ENCODE measurements at places on chromosomes 12 and 14.
A peak's percentile ranks its signal among the peaks of the same experiment; 100 is the strongest.

GRCh38 chr12:120684523-120684932 lies 2.4 kb upstream of the MLEC start:
- DNase-seq, result peak; percentile 24

DNA sequence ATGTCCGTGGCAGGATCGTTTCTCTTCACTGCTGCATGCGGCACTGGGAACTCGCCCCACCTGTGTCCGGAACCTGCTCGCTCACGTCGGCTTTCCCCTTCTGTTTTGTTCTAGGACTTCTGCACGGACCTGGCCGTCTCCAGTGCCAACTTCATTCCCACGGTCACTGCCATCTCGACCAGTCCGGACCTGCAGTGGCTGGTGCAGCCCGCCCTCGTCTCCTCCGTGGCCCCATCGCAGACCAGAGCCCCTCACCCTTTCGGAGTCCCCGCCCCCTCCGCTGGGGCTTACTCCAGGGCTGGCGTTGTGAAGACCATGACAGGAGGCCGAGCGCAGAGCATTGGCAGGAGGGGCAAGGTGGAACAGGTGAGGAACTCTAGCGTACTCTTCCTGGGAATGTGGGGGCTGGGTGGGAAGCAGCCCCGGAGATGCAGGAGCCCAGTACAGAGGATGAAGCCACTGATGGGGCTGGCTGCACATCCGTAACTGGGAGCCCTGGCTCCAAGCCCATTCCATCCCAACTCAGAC lies 1.2 kb downstream of the FOS start:
- DNase-seq, result peak; percentile 89

DNA sequence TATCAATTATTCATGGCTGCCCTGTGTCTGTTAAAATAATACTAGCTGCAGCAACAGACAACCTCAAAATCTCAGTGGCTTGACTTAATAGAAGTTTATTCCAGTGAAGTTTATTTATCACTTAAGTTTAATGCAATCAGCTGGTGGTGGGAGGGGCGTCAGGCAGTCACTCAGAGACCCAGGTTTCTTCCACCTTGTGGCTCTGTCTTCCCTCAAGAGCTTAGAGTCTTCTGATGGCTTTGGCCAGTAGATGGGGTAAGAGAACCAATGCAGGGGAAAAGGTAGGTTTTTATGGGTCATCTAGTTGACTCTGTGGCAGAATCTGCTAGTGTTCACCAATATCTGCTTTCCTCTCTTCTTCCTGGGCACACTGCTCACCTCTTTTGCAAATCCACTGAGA lies 668.9 kb downstream of the AACS start:
- no peak for DNase-seq

DNA sequence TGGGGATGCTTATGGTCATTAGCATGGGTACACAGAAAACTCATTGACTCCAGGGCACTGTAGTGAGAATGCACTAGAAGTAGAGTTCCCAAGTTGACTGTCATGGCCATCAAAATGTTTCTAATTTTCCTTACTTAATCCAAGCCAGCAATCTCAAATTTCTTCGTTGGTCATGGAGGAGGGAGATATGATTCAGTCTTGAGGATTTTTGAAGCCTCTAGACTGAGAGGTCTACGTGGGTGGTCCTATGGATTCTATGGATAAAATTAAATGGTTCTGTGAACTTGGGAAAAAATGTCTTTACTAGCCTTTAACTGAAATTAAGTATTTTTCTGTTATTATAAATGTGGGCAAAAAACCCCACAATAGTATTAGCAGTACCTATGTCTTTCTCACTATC lies 508.5 kb downstream of the FUT8 start:
- DNase-seq, result no peak

DNA sequence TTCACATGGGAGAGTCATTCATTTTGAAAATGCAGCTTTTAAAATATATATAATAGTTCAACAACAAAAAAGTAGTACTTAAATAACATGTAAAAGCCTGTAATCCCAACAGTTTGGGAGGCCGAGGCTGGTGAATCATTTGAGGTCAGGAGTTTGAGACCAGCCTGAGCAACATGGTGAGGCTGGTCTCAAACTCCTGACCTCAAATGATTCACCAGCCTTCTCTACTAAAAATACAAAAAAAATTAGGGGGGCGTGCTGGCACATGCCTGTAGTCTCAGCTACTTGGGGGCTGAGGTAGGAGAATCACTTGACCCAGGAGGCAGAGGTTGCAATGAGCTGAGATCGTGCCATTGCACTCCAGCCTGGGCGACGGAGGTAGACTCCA lies 256.3 kb upstream of the RGS6 start:
- DNase-seq, result no peak

DNA sequence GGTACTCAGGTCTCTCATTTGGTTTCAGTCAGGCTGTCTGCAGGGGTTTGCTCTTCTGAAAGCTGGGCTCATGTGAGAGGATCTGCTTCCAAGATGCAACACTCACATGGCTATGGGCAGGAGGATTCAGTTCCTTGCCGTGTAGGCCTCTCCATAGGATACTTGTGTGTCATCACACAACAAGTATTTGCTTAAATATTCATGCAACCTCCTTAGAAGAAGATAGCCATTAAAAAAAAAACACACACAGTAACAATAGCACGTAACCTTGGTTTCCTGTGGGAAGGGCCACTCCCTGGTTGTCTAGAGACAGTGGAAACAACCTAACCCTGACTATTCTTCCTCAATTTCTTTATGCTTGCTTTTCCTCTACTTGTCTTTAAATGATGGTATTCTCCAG lies 31.8 kb upstream of the CLEC4E start:
- DNase-seq, result no peak

DNA sequence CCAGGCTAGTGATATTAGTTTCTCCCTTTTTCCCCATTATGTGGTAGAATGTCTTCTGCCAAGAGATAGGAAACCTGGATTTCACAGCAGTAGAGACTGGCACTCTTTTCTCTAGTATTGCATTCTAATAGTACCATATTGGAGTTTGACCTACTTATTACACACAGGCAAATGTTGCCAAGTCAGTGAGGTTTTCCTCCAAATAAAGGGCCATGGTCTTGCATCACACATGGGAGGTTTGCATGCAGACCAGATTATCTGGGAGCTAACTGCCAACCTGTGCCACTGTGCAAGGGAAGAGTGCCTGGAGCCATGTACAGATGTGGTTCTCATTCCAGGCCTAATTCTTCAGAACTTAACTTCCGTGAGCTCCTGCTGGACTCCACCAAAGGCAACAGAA lies 113.3 kb downstream of the ANO6 start:
- no peak for DNase-seq

DNA sequence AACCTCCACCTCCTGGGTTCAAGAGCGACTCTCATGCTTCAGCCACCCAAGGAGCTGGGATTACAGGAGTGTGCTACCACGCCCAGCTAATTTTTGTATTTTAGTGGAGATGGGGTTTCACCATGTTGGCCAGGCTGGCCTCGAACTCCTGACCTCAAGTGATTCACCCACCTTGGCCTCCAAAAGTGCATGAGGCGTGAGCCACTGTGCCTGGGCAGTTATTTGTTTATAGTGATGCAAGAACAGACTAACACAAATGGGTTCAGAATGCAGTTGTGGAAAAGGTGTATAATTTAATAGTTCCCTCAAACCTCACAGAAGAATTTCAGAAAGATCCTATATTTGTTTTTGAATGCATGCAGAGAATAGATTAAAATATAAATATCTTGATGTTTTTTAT lies 447.1 kb downstream of the ZFP36L1 start:
- DNase-seq, result no peak

- peak; percentile 83 for DNase-seq
Observed at GRCh38 chr14:64729386-64730060, 25.3 kb downstream of the PLEKHG3 start.

DNA sequence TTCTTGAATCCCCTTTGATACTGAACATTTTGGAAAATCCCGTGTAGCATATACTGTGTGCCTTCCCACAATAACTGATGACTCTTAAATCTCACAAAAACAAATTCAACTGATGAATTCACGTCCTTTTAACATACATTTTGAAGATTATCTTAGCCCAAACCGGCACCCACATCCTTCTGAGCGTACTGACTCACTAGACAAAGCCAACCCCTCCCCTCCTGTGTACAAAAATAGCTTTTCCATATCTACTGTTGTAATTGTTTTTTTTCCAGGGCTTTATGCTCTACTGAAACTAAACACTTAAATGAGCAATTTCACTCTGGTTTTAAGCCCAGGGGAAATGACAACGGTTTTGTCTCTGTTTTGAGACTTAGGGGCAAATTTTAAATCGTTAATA lies 109.4 kb upstream of the ATF7IP start:
- no peak for DNase-seq

- DNase-seq, result no peak
Observed at GRCh38 chr12:116880817-116881324, 370 bp downstream of the HRK start.

DNA sequence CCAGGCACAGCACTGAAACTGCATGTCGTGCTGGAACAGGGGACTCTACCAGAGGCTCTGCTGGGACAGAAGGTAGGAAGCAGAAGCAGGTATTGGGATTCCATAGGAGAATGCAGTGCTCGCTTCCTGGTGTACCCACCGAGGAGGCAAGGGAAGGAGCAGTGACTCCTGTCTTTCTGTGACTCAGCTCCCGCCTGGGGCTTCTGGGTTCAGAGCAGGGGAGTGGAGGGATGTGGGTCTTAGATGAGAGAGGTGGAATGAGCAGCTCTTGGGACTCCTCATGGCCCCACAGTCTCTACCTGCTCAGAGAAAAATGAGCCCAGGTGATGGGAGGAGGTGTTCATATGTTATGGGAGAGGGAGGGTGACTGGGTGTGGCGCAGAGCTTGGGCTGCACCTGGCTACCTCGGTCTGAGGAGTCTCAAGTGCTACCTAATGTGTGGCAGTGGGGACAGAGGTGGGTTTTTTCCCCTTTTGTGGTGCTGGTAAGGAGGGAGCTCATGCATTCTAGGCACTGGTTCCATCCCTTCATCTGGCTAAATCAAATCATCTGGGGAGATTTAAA lies 26.3 kb downstream of the WNT5B start:
- DNase-seq, result no peak

DNA sequence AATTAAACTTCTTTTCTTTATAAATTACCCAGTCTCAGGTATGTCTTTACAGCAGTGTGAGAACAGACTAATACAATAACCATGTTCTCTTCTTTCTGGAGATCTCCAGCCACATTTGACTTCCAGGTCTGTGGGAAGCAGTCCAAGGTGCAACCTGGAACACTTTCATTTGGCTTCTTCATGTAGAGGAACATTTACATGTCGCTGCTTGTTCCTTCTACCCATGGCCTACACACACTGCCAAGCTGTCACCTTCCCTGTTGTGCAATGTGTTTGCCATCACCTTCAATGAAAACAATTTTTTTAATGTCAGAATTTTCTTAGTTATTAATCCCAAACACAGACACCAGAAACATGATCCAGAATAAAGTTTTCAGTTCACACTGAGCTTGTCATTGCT lies 104.7 kb downstream of the PRKCH start:
- peak; percentile 71 for DNase-seq

GRCh38 chr14:98171654-98172053 lies 1100.3 kb downstream of the BCL11B start:
- DNase-seq, result no peak

GRCh38 chr14:105083926-105084685 lies 18.9 kb upstream of the GPR132 start:
- no peak for DNase-seq

DNA sequence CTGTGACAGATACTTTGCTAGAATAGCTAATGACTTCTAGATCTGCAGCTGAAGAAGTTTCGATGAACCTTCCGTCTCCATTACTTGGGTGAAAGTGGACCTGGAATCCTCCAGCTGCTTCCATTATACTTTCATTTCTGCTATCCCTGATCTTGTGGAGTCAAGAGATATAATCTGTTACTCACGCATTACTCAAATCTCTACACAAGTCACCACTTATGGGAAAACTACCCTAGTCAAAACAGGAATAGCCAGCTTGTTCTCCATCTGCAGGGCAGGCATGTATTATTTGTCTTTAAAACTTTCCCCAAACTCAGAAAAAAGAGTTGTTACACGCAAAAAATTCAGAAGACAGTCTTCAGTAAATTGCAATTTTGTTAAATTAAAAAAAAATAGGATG lies 2.8 kb upstream of the KTN1 start:
- no peak for DNase-seq

DNA sequence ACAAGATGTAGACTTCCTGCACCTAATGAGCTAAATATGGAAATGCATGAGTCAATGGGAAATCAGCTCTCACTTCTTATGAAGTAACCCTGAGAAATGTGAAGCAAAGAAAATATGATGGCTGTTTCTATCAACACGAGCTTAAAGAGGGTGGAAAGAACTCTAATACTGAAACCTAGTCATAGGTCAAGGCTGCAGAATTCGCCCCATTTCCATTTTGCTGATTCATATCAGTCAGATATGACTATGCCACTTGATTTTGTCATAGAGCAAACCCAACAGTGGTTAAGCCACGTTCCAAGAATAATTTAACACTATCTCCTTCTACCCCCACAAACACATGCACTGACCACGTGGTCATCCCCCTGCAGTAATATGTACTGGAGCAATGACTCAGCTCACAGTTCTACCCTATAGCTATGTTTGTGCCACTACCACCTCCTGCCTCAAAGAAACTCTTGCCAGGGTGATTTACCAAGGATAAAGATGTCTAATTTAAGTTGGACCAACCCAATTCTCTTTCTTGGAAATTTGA lies 157.5 kb downstream of the TMTC3 start:
- DNase-seq, result no peak

DNA sequence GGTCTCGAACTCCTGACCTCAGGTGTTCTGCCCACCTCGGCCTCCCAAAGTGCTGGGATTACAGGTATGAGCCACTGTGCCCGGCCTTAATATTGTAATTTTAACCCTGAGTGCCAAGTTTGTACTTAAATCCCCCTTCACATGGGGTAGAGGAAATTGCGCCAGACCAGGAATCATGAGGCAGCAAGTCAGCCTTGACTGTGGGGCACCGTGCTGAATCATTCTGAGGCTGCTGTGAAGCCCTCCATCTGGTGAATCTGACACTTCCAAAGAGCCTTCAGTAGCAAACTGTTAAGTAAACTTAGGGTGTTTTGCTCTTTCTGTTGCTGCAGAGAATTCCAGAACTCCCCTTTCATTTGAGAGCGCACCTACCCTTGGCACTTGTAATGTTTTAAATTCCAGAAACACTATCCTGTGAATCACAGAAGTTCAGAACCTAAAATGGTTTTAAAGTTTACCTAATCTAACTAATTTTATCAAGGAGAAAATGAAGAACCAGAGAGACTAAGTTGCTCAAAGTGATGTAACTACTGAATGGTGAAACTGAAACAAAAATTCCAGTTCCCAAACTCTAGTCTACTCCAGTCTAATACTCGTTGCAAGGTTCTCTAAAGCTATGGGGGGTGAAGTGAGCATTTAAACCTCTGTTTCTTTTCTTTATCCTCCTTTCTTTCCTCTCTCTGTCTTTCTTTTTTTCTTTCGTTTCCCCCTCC lies 7.5 kb downstream of the HEBP1 start:
- DNase-seq, result no peak

DNA sequence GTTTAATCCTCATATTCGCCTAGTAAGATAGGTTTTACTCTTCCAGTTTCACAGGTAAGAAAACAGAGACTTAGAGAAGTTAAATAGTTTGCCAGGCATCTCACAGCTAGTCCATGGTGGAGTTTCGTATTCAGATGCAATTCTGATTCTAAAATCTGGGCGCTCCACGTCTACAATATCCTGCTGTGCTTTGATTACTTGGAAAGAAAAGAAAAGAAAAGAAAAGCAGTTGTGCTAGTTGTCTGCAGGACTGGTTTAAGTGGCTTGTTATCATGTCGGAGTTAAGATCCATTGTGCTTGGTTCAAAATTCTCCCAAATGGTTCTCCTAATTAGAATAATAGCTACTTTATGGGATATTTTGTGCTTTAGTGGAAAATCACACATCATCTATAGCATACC lies 18.6 kb downstream of the AKAP3 start:
- no peak for DNase-seq

Measured in lower leg skin (tissue), 4 donors.